ENCODE measurements at places on chromosomes 7 and 10. TPM values are rescaled to one million over a fixed set of nuclear protein-coding genes. Genes with fewer than 3 reads are reported as not detected.

Gene ADIRF
- 0.77 TPM for total RNA-seq

Gene MYO1G
- total RNA-seq, result 0.10 TPM

Gene HOXA2
- total RNA-seq, result not detected

Gene MGAM2
- 0.05 TPM for total RNA-seq

Gene GALNT17
- total RNA-seq, result not detected

Gene PAX4
- not detected for total RNA-seq

Gene GRID2IP
- total RNA-seq, result not detected

Gene DBNL
- total RNA-seq, result 154 TPM
